ENCODE measurements at places on chromosomes 13 and 19. TPM values are rescaled to one million over a fixed set of nuclear protein-coding genes. Genes with fewer than 3 reads are reported as not detected.

- no peak for DNase-seq
Measured at GRCh38 chr13:96533408-96533807, 443.5 kb downstream of the HS6ST3 start.

- no peak for DNase-seq
Measured at GRCh38 chr19:47186446-47187334, 44.3 kb downstream of the BBC3 start.

- no peak for DNase-seq
Measured at GRCh38 chr13:72505376-72505775, 222.1 kb downstream of the MZT1 start.

DNA sequence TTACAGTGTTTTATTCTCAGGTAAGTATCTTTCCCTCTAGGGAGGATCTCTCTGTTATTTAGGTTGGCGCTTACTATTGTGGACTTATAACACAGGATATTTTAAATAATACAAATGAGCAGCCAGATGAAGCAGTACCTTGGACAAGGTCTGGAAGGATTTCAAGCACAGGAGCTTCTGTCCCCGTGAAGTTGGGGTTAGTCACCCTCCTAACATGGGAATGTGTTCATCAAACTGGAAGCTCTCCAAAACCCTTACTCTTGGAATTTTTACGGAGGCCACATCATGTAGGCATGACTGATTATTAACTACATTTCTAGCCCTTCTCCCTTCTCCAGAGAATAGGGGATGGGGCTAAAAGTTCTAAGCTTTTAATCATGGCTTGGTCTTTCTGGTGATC is 38.3 kb upstream of the SPRY2 start:
- no peak for DNase-seq

DNA sequence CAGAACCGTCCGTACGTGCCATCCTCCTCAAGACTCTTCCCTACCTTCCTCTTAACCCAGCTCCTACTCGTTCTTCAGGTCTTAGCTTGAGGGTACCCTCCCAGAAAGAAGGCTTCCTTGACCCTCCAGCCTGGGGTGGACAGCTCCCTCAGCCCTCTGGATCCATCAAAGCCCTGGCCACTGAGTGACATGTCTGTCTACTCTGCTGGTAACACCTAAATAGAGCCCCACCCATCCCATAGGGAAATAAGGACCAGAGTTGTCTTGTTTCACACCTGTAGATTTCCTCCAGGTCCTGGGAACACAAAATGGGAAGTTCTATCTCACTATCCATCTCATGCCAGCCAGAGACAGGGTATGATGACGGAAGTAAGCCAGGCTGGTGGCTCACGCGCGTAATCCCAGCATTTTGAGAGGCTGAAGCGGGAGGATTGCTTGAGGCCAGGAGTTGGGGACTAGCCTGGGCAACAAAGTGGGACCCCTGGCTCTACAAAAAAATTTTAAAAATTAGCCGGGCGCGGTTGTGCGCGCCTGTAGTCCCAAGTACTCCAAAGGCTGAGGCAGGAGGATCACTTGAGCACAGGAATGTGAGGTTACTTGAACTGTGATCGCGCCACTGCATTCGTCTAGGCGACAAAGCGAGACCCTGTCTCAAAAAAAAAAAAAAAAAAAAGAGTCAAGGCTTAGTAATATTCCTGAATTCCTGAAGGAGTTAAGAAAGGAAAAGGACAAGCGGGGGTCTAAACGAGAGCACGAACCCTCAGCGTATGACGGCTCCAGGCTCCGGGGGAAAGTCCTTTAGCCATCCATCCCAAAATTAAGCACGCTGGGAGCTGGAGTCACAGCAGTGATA is 566 bp upstream of the CCDC97 start:
- DNase-seq: no peak

DNA sequence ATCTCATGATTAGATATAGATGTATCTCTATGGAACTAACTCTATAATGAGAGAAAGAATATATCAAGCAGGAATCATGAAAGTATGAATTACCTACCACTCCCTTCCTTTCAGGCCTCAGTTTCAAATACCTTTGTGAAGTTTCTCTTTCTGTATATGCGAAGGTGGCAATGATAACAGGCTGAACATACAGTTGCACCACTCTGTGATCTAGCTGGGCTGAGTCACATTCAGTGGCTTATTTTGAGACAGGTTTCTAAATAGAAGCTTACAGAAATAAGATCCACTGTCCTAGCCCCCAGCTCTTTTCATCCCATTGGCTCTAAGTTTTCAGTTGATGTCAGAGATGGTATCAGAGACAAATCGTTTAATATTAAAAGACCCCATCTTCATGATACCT is 662.0 kb downstream of the SLITRK1 start:
- no peak for DNase-seq

GRCh38 chr13:98450539-98451111 is 126.3 kb downstream of the STK24 start:
- no peak for DNase-seq

GRCh38 chr13:40613192-40613818 is 53.1 kb downstream of the FOXO1 start:
- no peak for DNase-seq

GRCh38 chr19:46890423-46891170 is 29.8 kb downstream of the ARHGAP35 start:
- DNase-seq: no peak

DNA sequence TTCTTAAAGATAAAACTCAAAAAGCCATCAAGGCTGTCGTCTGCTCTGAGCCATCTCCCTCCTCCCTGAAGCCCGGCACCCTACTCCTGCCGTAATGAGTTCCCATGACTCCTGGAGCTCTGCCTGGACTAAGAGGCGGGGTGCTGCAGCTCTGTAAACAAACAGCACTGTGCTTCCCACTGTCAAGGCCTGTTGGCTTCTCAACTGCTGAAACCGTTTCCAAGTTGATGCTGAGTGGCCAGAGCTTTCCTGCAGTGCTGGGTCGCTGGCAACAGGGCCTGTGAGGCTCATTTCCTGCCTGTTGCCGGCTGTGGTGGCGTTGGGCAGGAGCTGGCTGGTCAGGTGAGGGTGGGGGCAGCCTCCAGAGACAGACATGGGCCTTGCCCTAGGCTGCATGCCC is 26.7 kb upstream of the ISYNA1 start:
- DNase-seq: no peak

GRCh38 chr13:20669162-20669561 is 34.3 kb upstream of the IL17D start:
- no peak for DNase-seq

- DNase-seq: peak; percentile 89
Measured at GRCh38 chr19:39406656-39407409, at the start of gene ZFP36. Gene ZFP36 (plus strand): TSS chr19:39406847. CDS start chr19:39406905, 58 bp downstream.

- DNase-seq: no peak
Measured at GRCh38 chr13:41505209-41505835, 48.0 kb downstream of the RGCC start.

DNA sequence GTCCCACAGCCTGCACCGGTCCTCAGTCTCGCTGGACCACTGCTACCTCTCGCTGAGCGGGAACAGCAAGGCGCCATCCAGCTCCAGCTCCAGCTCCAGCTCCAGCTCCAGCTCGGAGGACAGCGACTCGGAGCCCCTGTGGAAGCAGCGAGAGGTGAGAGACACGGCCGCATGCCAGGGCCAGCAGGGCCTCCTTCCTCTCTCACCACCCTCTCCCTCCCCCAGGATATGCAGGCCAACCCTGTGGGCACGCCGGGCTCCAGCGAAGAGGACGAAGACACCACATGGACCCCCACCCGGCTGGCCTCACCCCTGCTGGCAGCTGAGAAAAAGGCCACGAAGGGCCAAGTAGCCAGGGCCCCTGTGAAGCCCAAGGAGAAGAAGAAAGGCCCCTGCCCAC is 7.3 kb downstream of the SIX5 start:
- no peak for DNase-seq

DNA sequence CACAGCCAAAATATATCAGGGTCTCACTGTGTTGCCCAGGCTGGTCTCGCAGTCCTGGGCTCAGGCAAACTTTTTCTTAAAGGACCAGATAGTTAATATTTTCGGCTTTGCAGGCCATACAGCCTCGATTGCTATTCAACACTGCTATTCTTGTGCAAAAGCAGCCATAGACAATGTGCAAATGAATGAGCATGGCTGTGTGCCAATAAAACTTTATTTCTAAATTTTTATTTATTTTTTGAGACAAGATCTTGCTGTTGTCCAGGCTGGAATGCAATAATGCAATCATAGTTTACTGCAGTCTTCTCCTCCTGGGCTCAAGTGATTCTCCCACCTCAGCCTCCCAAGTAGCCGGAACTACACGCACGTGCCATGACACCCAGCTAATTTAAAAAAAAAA is 8.2 kb upstream of the PGLS start:
- DNase-seq: no peak

DNA sequence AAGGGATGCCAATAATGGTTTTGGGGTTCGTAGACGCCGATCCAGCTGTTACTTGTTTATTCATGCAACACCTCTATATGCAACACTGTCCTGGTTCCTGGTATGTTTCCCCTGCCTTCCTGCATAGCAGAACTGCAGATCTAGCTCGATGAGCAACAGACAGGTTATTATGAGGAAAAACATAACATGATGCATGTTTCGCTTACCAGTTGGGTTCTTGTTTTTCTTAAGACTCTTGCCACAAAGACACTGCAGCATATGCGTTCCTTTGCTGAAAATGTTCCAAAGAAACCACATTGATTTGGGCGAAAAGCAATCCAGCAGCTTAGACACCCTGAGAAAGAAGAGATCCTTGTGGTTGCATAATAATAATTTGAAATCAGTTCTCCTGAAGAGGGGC is 583 bp downstream of the FGF14 start:
- DNase-seq: no peak

DNA sequence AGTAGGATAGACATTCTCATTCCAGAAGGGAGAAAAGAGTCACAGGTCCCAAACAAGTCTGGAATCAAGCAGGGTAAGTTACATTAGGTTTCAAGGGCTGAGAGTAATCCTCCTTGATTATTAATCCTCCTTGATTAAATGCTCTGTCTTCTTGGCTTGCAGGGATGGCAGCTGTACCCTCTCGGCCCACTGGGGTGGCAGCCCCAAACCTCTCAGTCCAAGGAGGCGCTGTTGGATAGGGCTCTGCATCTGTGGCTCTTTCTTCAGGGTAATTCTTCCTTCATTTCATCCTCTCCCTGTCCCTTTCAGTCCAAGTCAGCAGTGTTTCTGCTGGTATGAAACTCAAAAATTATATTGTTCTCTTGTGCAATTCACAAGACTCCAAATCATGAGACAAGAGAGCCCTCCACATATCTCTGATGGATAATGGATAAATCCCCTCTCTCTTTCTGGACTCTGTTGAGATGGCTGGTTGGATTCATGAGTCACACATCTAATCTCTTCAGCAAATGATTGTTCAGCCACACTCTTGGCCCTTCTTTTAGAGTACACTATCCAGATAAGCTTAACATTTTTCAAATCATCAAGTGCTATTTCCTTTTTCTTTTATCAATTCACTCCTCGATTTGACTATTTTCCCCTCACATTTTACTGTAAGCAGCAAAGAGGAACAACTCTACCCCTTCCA is 323.7 kb upstream of the HTR2A start:
- no peak for DNase-seq

GRCh38 chr13:27432611-27433210 is 8.3 kb downstream of the GTF3A start:
- no peak for DNase-seq

DNA sequence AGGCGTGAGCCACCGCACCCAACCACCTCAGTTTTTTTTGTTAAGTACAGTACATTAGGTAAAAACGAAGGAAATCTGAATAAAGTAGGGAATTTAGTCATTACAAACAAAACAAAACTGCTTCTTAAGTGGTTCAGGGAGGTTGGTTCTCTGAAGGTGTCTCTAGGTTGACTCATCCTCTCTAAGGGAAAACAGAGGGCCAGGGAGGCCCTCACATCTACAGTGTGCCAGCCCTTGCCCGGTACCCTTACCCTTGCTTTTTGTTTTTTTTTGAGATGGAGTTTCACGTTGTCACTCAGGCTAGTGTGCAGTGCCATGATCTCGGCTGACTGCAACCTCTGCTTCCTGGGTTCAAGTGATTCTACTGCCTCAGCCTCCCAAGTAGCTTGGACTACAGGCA is 17.2 kb upstream of the JUND start:
- no peak for DNase-seq

- no peak for DNase-seq
Measured at GRCh38 chr19:30062907-30063649, 121.0 kb downstream of the URI1 start.

GRCh38 chr19:28961772-28962500 is 251.0 kb downstream of the UQCRFS1 start:
- DNase-seq: no peak

DNA sequence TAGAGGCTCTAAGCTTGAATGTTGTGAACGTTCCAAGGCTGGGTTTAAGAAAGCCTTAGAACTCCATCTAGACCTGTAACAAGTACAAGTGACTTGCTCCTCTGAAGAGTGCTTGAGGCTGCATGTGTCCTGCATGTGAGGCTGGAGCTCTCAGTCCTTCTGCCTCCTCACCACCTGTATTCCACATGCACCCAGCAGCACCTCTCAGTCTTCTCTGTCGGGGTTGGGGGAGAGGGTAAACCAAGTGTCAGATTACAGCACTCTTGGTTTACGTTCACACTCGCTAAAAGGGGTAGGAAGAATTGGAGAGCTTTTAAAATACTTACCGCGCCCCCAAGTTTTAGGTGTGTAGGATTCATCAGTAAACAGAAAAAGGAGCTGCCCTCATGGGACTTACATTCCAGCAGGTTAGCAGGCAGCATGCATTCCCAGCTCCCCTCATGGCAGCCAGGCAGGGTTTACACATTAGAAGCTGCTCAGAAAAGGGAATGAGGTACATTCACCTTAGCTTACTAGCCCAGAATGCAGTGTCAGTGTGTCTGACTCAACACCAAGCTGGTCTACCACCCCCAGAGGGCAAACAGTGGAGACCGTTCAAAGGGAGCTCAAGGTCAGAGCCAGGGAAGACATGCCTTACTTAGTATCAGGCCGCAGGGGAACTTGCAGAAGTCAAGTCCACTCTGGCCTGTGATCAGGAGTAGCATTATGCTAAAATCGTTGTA is 248.1 kb downstream of the PCCA start:
- DNase-seq: no peak

DNA sequence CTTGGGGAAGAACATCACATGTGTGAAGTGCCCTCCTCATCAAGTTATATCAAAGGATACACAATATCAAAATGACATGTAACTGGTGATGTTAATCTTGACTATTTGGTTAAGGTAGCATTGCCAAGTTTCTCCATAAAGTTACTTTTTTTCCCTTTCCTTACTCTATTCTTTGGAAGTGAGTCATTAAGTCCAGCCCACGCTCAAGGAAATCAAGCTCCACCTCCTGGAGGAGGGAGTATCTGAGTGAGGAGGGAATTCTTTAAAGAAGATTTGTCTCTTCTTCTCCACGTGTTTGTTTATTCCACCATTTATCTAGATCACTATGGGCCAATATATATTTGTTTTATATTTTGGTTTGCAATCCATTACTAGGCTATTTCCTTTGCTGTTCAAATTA is 33.6 kb upstream of the FNDC3A start:
- DNase-seq: no peak

Gene HRC
- total RNA-seq: 0.74 TPM

Gene SPRY2
- 61.3 TPM for total RNA-seq

Gene GIPC1
- 50.8 TPM for total RNA-seq

Gene RGS9BP
- 0.79 TPM for total RNA-seq

Gene RBM42
- 35.0 TPM for total RNA-seq

Gene KIR3DL1
- total RNA-seq: not detected

Gene SOHLH2
- total RNA-seq: not detected

Gene CBLC
- total RNA-seq: not detected

Gene NAA16
- total RNA-seq: 16.1 TPM

Gene TMEM143
- 5.8 TPM for total RNA-seq

Gene LILRA2
- total RNA-seq: 9.5 TPM

Gene PSG1
- not detected for total RNA-seq

Gene LPAR6
- 19.0 TPM for total RNA-seq

Gene ATP4A
- not detected for total RNA-seq

Gene LILRB3
- 64.2 TPM for total RNA-seq

Gene KLK4
- not detected for total RNA-seq
